ENCODE measurements at places on chromosomes 4 and X. TPM values are rescaled to one million over a fixed set of nuclear protein-coding genes. Genes with fewer than 3 reads are reported as not detected.

Gene GPAT3
- 2.1 TPM for total RNA-seq

Gene ARAP2
- total RNA-seq, result 124 TPM

DNA sequence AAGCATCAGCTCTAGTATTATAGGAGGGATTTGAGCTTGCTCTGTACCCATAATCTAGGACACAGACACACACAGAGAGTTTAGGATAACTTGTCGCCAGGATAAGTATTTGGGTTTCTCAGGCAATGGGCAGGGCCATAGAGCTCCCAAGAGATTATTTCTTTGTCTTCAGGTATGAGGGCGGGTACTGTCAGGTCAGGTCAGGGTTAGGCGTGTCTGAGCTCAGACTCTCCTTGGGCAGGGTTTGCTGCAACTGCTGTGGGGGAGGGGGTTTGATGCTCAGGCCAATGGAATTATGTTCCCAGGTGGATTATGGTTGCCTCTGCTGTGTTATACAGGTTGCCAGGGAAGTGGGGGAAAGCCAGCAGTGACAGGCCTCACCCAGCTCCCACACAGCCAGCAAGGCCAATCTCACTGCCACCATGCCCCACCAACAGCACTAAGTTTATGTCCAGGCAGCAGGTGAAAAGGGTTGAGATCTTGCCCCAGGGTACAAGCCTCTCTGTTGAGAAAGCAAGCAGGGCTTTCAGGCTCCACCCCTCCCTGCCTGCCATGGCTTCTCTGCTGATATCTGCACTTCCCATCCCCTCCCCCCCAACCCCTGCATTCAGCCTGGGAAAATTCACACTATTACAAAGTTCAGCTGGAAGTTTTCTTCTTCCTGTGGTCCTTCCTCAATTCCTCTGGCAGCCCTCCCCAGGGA lies 101.3 kb downstream of the RRAGB start:
- no peak for DNase-seq

GRCh38 chr4:119729835-119730670 lies 101.4 kb upstream of the PDE5A start:
- no peak for DNase-seq

Gene MAGEA8
- total RNA-seq, result not detected

- DNase-seq, result no peak
Measured at GRCh38 chr4:97150966-97151365, 992.3 kb downstream of the STPG2 start.

DNA sequence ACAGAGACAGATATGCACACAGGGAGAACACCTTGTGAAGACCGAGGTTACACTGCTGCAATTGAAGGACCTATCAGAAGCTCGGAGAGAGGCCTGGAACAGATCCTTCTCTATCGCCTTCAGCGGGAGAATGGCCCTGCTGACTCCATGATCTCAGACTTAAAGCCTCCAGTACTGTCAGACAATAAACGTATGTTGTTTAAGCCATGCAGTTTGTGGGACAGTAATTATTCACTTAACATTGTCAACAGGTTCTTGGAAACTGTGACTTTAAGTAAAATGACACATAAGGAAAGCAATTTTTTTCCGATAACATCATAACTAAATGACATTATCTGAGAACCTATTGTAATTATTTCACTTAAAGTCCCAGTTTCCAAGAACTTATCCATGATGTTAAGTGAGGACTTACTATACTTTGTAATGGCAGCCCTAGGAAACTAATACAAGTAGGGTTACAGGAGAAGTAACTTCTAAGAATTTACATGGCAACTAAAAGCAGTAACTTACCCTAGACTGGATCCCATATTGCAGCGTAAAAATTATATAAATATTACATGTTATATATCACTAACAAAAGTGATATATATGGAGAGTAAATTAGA lies 180.8 kb upstream of the MAB21L2 start:
- no peak for DNase-seq

Gene REPS2
- total RNA-seq, result not detected

DNA sequence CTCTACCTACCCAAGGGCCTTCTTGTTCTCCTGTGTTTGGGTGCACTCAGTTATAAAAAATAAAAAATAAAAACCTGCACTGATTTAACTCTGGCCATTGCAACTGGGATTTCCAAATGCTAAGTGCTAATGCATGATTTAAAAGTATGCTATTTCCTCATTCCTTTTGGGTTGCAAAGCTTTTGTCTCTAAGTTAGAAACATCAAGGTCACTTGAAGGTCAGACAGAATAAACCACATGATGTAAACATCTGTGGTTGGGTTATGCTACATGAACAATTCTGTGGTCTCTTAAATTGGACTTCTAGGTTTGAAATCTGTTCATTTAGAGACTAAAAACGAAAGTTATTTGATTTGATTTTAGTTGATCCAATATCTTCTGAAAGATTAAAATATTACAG lies 1547.4 kb upstream of the TENM3 start:
- no peak for DNase-seq

DNA sequence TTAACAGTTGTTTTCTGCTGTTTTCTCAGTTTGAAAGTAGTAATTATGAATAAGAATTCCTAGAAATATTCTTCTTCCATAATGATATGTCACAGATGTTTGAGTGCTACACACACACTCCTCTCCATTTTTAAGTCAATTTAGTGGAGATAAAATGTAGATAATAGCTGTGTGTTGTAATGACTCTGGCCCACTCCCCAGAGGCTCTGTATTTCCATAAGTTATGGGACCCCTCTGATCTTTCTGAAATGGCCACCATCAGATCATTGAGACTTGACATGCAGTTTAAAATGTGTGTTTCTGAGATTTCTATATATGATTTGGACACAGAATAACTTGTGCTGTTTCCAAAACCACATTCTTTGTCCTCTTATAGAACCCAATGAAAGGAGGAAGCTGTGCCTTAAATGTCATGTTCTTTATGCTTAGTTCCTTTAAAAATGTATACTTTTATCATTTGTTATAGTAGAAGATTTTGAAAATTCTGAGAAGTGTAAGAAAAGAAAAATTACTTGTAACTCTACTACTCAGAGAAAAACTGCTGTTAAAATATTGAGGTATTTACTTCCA lies 46.4 kb downstream of the GAB1 start:
- DNase-seq, result no peak

GRCh38 chr4:21887481-21887880 lies 61.1 kb downstream of the KCNIP4 start:
- no peak for DNase-seq

DNA sequence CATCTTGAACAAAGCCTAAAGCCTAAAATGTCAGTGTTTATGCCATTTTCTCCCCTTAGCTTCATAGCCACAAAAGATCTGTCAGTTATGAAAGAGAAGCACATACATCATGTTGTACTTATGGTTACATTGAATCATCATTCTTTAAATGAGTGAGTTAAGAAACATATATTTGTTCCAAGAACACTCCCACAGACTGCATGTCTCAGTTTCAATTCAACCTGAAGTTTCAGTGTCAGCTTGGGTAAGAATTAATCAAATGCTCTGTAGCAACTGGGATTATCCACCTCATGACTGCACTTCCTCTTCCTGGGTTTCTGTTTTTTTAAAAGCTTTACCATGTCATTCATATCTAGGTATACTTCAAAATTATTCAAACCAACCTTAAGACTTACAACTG lies 3.9 kb upstream of the TMPRSS11B start:
- no peak for DNase-seq

DNA sequence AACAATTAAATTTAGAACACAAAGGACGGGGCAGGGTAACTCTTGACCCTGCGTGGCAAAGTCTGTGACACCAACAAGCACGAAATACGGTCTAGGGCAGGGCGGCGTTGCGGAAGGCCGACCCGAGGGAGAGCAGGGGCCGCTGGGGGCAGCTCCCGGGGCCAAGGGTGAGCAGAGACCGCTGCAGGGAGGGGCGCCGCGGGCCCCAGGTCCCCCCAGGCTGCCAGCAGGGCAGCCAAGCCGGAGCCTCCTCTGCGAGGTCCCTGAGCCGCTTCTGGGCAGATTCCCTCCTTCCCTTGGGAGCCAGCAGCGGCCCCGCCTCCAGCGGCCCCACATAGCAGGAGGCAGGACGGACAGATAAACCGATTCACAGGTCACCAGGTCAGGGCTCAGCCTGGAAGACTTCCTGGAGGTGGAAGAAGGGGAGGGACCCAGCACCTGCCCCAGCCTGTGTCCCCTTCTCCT lies 90.2 kb downstream of the FAM53A start:
- DNase-seq, result no peak

Gene ANK2
- 1.1 TPM for total RNA-seq

Gene SPANXA1
- total RNA-seq, result not detected

Gene PABPC1L2B
- not detected for total RNA-seq

GRCh38 chrX:133053861-133054598 lies 42.9 kb downstream of the USP26 start:
- DNase-seq, result no peak

GRCh38 chr4:36385951-36386571 lies 104.6 kb downstream of the DTHD1 start:
- DNase-seq, result peak; percentile 80

DNA sequence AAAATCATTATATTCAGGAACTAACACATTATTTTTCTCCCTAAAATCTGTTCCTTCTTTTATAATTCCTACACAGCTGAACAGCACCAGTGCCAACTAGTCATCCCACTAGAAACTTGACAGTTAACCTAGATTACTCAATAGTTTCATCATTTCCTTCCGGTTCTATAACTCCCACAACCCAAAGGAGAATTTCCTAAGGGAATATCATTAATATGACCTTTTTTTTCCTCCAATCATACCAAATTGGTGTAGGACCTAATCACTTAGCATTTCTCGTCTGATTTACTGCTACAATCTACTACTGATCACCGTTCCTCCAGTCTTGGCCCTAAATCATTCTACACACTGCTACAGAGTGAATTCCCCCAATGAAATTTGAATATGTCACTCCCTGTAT lies 45.9 kb downstream of the WDFY3 start:
- no peak for DNase-seq

DNA sequence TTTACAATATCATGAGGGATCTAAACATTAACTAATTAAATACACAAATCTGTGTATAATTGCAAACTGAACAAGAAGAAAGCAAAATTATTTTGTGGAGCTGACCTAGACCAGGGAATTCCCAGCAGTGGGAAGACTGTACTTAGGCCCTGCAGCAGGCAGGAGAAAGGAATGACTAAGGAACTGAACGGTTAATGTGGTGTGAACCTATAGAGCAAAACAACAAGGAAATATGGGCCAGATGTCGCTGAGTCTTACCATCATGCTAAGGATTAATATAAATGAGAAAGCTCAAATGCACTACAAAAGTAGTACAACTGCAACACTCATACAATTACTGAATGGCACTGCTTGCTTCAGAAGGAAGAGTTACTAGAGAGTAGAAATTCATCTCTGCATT lies 120.3 kb upstream of the ATXN3L start:
- no peak for DNase-seq

DNA sequence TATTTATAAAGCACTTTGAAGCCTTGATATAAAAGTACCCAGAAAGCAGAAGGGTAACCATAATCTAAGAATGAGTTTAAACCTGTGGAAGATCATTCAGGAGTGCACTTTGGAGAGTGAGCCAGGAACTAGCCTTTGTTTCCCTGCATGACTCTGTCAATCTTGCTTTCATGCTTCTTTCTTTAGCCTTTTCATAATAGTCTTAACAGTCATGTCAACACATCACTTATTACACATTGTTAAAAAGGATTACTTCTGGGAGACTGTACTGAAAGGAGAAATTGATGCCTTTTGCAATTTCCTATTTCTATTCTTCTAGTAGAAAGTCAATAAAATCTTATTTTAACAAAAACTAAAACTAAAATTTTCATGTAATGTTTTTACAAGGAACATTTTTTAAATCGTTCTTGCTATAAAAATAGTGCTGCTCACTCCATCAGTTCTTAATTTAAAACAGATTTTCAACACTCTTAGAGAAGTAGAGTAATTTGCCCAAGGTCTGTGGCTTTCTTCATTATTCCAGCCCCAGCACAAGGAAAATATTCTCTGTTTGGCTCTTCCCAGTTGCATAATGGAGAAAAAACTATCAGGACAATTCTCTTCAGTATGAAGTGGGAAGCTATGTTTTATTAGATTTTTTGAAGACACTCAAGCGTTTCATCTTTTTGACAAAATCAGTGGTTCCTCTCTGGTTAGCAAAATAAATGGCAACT lies 35.4 kb upstream of the SPP1 start:
- no peak for DNase-seq

Gene CSN1S1
- total RNA-seq, result not detected

Gene PABPC4L
- not detected for total RNA-seq

Gene TLR2
- total RNA-seq, result 1.2 TPM

Gene MED12
- 68.5 TPM for total RNA-seq

DNA sequence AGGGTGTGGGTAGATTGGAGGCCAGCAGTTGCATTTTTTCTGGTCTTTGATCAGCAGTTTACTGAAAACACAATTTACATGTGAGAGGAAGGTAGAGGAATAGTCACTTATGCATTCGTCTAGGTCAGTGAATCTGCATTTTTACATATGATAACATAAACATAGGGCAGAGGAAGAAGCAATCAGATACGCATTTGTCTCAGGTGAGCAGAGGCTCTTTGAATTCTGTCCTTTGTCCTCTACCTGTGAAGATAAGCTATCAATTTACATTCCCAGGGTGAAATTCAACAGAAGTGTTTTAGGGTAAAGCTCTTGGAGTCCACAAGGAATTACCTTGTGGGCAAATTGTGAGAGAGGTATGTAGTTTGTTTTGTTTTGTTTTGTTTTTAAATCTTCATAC lies 306.5 kb downstream of the MAGEB5 start:
- DNase-seq, result no peak

DNA sequence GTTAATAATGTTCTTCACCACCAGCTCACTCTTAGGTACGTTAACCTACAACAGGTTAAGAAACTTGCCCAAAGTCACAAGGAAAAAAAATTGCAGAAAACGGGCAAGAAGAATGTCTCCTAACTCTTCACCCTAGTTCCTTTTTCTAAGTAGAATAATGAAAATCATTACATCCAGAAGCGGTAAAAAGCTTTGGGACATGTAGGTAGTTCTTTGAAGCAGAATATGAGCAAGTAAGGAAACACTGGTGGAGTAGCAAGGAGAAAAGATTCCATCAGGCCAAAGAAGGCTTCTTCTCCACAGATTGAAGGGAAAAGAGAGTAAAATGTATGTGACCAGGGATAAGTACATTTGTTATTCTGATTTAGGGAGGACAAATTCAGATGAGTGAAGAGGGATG lies 4.1 kb downstream of the CAMK2D start:
- no peak for DNase-seq

Gene HSFX2
- 0.45 TPM for total RNA-seq

Gene SFRP2
- total RNA-seq, result not detected

- DNase-seq, result no peak
Measured at GRCh38 chr4:168637872-168638756, 141.3 kb downstream of the PALLD start.

Gene PCYT1B
- not detected for total RNA-seq

Gene PCSK1N
- 0.55 TPM for total RNA-seq

Gene HS3ST1
- total RNA-seq, result not detected

GRCh38 chr4:113586072-113586471 lies 175.5 kb downstream of the CAMK2D start:
- no peak for DNase-seq

DNA sequence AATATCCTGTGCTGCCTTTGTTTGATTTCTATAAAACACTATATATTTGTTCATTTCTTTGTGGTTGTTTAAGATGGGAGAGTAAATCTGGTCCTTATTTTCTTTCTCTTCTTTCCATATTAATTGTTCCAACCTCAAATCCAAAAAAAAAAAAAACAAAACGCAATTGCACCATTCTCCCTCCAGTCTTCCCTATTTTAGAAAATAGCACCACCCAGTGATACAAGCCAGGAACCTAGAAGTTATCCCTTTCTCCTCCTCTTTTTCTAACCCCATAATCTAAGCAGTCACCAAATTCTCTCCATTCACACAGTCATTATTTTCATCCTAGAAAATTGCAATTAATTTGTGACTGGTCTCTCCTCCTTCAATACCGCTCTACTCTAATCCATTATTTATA lies 107.8 kb downstream of the GABRA3 start:
- DNase-seq, result no peak

Gene HTR2C
- total RNA-seq, result not detected
